ENCODE measurements at places on chromosomes 7 and 10.
A peak's percentile ranks its signal among the peaks of the same experiment; 100 is the strongest.

DNA sequence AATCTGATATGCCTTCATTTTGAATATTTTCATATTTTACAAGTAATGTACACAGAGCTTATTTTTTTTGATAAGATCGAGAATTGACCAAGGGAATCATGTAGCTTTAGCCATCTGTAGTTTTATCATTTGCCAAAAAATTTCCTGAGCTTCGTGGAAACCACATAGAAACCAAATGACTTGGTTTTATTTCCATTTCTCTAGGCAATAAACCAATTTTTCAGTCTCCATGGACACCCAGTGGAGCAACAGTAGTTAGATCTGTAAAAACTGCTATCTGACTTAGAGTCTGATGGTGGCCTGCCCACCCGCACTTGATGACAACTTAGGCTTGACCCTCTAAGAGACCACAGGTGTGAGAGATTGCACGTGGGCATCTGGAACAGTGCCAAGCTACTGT lies 127.8 kb upstream of the CDK6 start:
- H3K36me3 ChIP-seq = no peaks in the 10 kb centered on the region
- H3K27ac ChIP-seq = no peak overlapping the region
- H3K4me3 ChIP-seq = no peak overlapping the region
- DNase-seq = no peak

- H3K27me3 ChIP-seq = no peaks in the 10 kb centered on the region
- H3K4me1 ChIP-seq = no peaks in the 10 kb centered on the region
- DNase-seq = no peak
- no peaks in the 10 kb centered on the region for H3K36me3 ChIP-seq
Observed at GRCh38 chr7:78780560-78780959, 672.9 kb downstream of the MAGI2 start.

GRCh38 chr7:108605559-108606201 lies 36.0 kb downstream of the DNAJB9 start:
- H3K27ac ChIP-seq = no peak overlapping the region
- H3K4me1 ChIP-seq = no peaks in the 10 kb centered on the region
- no peaks in the 10 kb centered on the region for H3K27me3 ChIP-seq
- H3K4me3 ChIP-seq = no peak overlapping the region

DNA sequence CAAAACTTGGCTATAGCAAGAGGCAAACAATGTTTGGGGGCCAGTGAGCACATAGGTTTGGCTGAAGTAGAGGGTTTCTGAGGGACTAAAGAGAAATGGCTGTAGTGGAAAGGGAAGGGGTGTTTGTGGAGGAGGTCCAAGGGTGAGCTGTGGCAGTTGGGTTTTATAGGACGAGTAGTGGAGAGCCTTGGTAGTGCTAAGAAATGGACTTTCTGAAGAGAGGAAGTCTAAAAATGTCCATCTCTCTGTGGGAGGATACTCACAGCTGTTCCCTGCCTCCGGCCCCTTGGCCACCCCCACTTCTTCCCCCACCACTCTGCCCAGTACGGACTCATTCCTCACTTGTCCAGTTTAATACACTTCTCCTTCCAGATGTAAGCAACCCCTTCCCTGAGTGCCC lies 64.3 kb downstream of the ZNF22 start:
- no peaks in the 10 kb centered on the region for H3K27me3 ChIP-seq
- H3K27ac ChIP-seq = no peak overlapping the region
- no peaks in the 10 kb centered on the region for H3K4me1 ChIP-seq

- no peak overlapping the region for H3K27ac ChIP-seq
- no peaks in the 10 kb centered on the region for H3K36me3 ChIP-seq
- DNase-seq = no peak
- H3K4me3 ChIP-seq = no peak overlapping the region
Observed at GRCh38 chr10:78248651-78249464, 215.2 kb downstream of the RPS24 start.

DNA sequence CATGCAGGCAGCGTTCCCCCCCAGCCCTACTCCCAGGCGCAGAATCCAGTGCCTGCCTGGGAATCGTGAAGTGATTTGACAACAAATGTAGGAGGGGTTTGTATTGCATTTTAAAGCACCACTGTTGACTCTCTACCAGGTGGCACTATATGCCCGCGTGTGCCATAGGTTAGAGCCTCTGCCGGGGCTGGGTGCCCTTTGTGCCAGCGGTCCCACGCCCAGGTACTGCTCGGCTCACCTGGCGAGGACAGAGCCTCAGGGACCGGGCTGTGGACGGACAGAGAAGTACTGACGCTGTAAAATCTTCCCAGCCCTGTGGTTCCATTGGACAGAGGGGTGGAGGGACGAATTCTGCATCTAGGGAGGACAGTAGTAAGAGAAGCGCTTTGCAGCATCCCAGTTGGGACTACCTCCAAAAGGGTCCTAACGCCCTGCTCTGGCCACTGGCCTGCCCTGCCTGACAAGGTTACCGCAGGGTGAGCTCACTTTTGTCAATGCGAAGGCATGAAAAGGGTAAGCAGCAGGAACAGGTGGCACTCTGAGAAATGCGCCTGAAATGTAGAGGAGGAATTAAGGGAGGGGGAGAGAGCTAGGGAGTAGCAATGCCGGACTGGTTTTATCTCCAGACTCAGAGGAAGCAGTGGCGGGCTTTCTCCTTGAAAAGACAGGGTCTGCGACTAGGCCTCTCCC lies 788 bp upstream of the CACNA2D1 start:
- H3K4me1 ChIP-seq = peaks cover 7% of the 10 kb centered on the region
- no peak for DNase-seq
- no peaks in the 10 kb centered on the region for H3K27me3 ChIP-seq
- peak overlapping the region; percentile 94 for H3K4me3 ChIP-seq

- no peaks in the 10 kb centered on the region for H3K27me3 ChIP-seq
- peaks cover 11% of the 10 kb centered on the region for H3K36me3 ChIP-seq
- no peak overlapping the region for H3K4me3 ChIP-seq
- H3K4me1 ChIP-seq = no peaks in the 10 kb centered on the region
- DNase-seq = no peak
- peak overlapping the region; percentile 27 for H3K27ac ChIP-seq
Observed at GRCh38 chr10:75021379-75022249, 89.8 kb upstream of the SAMD8 start.

- no peak overlapping the region for H3K27ac ChIP-seq
- no peaks in the 10 kb centered on the region for H3K36me3 ChIP-seq
- H3K4me1 ChIP-seq = peaks cover 8% of the 10 kb centered on the region
- peaks cover 30% of the 10 kb centered on the region for H3K27me3 ChIP-seq
- no peak overlapping the region for H3K4me3 ChIP-seq
Observed at GRCh38 chr10:122465401-122466040, 4.2 kb downstream of the HTRA1 start.

- no peaks in the 10 kb centered on the region for H3K27me3 ChIP-seq
- peak; percentile 42 for DNase-seq
- no peaks in the 10 kb centered on the region for H3K4me1 ChIP-seq
- H3K4me3 ChIP-seq = no peak overlapping the region
- H3K36me3 ChIP-seq = no peaks in the 10 kb centered on the region
- no peak overlapping the region for H3K27ac ChIP-seq
Observed at GRCh38 chr7:139583826-139584553, 60.5 kb downstream of the CLEC2L start.

DNA sequence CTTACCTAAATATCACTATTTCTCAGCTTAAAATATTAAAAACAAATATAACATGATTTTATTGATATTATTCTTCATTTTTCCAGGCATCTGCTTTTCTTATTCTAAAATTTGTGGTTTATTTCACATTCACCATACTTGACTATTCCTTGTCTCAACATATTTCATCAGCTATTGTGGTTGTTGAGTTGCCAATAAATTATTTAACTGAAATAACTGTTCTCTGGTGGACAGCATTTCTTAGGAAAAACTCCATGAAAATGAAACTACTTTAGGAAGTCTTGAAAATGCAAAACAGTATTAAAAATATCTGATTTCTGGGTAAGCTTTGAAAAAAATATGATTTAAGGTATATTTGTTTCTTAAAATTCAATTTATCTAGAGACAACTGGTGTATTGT lies 122.9 kb upstream of the SEMA3A start:
- no peak overlapping the region for H3K27ac ChIP-seq
- no peak for DNase-seq
- H3K36me3 ChIP-seq = no peaks in the 10 kb centered on the region
- H3K4me1 ChIP-seq = no peaks in the 10 kb centered on the region
- H3K4me3 ChIP-seq = no peak overlapping the region
- peaks cover 1% of the 10 kb centered on the region for H3K27me3 ChIP-seq

GRCh38 chr7:94698275-94698674 lies 42.3 kb upstream of the SGCE start:
- no peak overlapping the region for H3K27ac ChIP-seq
- H3K4me1 ChIP-seq = peaks cover 3% of the 10 kb centered on the region
- no peak for DNase-seq
- no peaks in the 10 kb centered on the region for H3K36me3 ChIP-seq
- no peak overlapping the region for H3K4me3 ChIP-seq
- no peaks in the 10 kb centered on the region for H3K27me3 ChIP-seq

DNA sequence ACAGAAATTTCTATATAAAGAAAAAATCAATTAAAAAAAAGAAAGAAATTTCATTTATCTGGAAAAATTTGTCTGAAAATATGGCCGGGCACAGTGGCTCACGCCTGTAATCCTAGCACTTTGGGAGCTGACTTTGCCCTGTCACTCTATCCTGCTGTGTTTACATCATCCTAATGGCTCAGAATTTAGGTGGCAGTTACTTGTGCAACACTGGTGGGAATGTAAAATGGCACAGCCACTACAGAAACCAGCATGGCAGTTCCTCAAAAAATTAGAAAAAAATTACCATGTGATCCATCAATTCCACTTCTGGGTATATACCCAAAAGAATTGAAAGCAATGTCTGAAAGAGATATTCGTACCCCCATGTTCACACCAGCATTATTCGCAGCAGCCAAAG lies 405.2 kb upstream of the AUTS2 start:
- DNase-seq = no peak
- no peaks in the 10 kb centered on the region for H3K4me1 ChIP-seq
- H3K4me3 ChIP-seq = no peak overlapping the region
- H3K36me3 ChIP-seq = no peaks in the 10 kb centered on the region

DNA sequence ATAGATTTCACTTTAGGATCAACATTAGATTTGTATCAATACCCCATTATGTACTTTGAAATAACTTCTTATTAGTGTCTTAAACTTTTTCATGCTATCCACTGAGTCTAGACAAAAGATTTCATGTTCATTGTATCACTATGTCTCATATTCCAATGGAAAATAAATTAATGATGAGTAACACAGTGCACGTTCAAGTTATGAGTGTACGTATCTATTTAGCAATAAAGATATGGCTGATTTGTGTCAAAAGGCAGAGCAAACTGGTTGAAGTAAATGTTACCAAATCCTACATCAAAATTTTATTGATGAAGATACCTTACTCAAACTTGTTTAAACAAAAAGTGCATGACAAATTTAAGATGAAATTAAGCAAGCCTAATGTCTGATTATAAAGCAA lies 102.4 kb downstream of the SEMA3E start:
- no peak overlapping the region for H3K27ac ChIP-seq
- H3K4me1 ChIP-seq = no peaks in the 10 kb centered on the region
- DNase-seq = no peak

DNA sequence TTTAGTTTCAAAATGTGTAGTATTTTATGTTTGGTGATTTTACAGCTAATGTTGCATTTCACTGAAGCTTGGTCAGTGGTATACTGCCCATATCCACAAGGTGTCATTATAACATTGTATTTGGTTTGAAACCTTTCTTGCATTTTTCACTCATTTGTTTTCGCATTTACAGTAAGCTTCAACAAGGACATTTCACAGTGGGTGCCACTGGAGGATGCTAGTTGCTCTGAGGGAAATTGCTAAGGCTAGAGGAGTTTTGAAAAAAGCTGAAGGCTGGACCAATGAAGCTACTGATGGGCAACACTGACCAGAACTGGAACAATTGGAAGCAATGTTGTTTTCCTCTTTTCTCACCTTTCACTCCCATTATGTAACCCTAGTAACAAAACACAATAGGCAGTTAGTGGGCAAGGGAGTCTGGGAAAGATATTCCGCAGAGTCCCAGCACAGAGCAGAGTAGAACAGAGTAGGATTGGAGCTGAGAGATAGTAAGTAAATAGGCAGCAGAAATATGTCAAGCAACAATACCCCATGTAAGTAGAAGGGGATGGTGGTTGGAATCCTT lies 23.6 kb upstream of the SRI start:
- peaks cover 3% of the 10 kb centered on the region for H3K4me1 ChIP-seq
- H3K4me3 ChIP-seq = no peak overlapping the region
- DNase-seq = peak; percentile 45

DNA sequence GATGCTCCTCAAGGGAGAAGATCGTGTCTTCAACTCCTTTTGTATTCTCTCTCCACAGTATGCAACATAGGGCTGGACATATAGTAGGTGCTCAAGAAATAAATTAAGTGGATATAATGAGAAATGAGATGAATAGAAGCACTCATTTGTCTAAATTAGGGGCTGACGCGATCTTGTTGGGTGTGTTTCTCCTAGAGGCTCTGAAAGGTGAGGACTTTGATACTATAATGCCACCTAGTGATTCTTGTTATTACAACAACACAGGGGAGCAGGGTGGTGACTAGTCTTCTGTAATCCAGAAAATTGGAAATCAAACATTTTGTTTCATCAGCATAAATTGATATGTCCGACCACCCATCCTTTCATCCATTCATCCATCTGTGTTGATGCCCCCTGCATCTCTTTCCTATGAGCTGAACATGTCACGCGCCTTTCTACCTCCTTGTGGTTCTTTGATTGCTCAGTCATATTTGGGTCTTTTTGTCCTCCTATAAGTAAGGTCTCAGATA lies 3.5 kb upstream of the CFAP58 start:
- no peak overlapping the region for H3K27ac ChIP-seq
- no peak overlapping the region for H3K4me3 ChIP-seq
- DNase-seq = no peak
- H3K36me3 ChIP-seq = no peaks in the 10 kb centered on the region
- H3K27me3 ChIP-seq = peaks cover 13% of the 10 kb centered on the region
- H3K4me1 ChIP-seq = no peaks in the 10 kb centered on the region

GRCh38 chr7:68038621-68039314 lies 1042.1 kb downstream of the TYW1 start:
- DNase-seq = no peak
- H3K27me3 ChIP-seq = no peaks in the 10 kb centered on the region
- H3K36me3 ChIP-seq = no peaks in the 10 kb centered on the region
- no peak overlapping the region for H3K4me3 ChIP-seq

DNA sequence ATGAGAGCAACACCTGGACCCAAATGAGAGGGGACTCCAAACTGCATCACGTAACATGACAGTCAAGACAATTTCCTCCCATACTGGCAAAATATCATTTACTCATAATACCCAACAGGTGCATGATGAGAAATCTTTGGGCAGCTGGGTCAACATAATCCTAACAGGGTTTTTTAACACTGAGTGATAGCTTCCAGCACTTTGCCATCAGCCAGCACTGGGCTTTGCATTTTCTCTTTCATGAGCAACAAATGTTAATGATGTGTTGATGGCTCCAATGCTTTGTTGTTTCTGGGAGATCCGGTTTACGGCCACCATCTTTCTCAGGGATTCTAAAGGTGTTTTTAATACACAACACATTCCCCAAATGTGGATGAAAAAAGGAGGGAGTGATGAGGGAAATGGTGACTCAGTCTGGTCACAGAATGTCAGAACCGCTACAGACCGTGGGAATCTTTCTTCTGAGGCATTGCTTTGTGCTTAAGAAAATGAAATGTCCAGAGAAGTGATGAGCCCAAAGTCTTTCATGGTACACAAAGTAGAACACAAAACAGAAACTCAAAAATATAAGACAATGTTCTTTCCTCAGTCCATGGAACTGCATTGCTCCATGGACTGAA lies 705.7 kb upstream of the IGFBP3 start:
- H3K27ac ChIP-seq = no peak overlapping the region
- no peaks in the 10 kb centered on the region for H3K27me3 ChIP-seq
- DNase-seq = no peak

Data from H1 (cell line).